ENCODE measurements at places on chromosomes 1 and 21.

DNA sequence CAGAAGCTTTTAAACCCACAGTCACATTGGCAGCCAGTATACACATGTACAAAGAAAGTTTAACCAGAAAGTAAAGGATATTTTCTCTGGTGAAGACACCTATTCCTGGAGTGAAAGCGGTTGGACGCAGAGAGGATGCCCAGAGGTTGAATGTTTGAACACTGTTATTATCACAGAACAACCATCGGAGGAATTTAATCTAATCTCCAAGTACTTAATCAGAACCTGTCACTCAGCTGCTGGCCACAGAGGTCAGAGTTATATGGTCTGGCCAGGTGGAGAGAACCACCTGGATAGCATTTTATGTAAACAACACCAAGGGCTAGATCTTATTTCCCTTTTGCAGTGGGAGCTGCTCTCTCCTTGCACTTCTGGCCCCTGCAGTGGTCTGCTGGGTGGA lies 29.4 kb downstream of the SPATA46 start:
- DNase-seq: no peak

DNA sequence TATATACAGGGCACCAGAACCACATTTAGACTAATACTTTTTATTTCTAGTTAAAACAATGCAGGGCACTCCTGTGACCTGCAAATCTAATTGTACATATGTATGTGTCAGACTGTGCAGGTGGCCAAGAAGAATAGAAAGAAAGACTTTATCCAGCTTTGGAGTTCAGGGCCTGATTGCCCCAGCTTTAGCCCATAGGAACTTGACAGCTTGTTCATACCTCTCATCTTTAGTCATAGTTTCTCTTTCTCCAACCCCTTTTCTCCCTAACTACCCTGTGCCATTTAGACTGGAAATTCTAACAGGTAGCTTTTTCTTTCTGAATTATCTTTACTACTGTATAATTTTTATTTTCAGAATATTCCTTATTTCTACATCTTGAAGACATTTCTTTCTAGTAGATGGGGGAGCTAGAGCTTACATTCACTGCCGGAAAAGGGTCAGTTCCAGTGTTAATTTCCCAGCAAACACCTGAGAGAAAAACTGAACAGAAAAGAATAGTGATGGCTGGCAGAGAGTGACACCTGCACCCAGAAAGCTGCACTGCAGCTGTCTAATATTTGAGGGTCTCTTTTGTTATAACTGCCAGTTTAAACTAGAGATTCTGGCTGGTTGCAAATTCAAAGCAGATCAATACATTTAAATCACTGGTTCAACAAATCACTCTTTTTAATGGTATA lies 8.4 kb downstream of the YBX1 start:
- no peak for DNase-seq

GRCh38 chr1:99740141-99740540 lies 26.3 kb downstream of the FRRS1 start:
- no peak for DNase-seq

- DNase-seq: no peak
These were observed 67.6 kb upstream of the GUCA2B start for GRCh38 chr1:42085596-42085995.

DNA sequence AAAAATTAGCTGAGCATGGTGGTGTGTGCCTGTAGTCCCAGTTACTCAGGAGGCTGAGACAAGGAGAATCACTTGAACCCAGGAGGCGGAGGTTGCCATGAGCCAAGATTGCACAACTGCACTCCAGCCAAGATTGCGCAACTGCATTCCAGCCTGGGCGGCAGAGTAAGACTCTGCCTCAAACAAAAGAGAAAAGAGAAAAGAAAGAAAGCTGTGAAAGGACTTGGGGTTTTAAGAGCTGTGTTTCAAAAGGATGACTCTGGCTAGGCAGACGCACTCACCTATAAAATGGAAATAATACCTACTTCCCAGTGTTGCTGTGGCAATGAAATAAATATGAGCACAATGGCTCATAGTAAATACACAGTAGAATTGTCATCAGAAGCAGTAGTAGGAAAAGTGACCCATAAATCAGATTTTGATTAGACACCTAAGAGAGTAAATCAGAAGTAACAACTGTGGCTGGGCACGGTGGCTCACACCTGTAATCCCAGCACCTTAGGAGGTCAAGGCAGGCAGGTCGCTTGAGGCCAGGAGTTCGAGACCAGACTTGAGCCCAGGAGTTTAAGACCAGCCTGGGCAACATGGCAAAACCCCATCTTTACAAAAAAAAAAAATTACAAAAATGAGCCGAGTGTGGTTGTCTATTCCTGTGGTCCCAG lies 45.9 kb upstream of the PUM1 start:
- DNase-seq: no peak

DNA sequence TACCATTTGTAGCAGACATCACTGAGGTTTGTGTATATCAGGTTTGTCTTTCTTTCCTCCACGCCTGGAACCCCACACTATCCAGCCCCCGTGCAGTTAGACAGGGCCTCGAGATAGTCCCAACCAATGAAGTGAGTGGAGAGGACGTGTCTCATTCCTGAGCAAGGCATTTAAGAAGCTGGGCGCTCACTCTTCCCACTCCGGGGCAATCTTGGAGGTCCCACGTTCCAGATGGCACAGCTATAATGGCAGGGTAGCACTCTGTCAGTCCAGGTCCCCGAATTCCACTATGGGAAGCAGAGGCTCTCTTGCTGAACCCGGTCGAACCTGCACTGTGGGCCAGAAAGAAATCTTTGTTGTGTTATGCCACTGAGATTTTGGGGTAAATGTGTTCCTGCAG lies 57.3 kb upstream of the CSF3R start:
- no peak for DNase-seq

DNA sequence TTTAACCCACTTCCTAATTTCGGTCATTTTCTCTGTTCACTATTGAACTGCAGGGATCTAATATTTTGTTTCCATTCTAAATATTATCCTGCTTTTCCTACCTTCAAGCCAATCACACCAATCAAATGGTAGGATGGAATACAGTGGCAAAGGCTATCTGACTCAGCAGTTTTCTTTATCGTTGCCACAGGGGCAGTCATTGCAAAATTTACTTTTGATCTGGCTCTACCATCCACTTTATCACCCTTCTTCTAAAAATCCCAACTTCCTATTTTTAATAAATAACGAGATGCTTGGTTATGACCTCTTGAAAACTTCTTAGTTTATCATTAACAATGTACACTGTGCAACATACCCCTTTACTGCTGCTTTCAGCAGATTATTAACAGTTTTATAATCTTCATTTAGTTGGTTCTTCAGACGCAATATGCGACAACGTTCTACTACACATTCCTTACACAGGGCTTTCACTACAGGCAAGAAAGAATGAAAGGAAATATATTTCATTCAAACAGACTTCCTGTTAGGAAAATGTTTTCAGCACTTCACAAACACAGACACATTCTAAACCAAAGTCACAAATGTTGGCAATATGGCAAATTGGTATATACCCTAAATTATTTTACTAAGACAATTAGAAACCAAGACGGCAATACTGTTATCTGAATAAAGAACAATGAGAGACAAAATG lies 52.3 kb upstream of the RAP1GAP start:
- DNase-seq: no peak

All from activated T-cell treated with anti-CD3 and anti-CD28 coated beads, Interleukin-2, amount 50 U/mL, for 48 hours (primary cell).